ENCODE measurements at places on chromosomes 16 and 17.

DNA sequence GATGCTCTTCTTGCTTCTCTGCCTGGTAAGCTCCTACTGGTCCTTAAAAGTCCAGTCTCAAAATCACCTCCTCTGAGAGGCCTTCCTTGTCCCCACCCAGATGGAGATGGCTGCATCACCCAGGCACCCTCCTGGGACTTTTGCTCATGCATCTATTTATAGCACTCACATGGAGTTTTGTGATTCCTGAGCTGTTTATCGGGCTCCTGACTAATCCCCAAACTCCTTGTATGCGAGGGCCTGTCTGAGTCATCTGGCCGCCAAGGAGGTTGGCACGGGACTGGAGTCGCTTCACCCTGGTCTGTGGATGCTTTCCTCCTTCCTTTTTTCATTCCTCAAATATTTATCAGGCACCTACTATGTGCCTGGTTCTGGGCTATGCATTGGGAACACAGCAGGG, 2.3 kb upstream of the MAP2K3 start:
- DNase-seq: no peak

DNA sequence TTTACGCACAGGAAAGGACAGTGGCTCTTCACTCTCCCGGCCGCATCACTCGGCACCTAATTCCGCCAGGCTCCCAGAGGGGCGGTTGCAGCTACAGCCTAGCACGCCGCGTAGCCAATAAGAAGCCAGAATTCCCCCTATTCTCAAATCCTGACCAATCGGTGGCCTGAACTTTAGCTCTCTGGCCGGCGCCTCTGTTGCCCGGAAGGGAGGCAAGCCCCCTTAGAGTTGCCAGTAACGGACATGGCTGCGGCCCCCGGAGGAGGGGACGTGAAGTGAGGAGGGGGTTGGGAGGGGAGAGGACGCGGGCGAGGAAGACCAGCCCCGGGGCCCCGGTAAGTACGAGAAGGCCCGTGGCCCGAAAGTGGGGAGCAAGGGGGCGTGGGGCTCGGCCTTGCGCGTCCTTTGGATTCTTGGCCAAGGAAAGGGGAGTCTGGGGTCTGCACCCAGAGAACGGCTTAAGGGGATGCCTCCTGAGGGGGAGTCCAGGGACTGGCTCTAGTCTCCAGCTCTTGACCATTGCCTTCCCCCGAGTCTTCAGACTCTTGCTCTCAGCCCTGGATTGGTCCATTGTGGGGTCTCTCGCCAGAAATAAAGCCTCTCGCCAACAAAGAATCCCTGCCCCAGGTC, at the start of gene TMEM94:
Gene TMEM94, plus strand, starts transcription at position 219 of the 630 bp plus-strand sequence. CDS start 15,271 bp downstream, outside the sequence.
- peak; percentile 92 for DNase-seq

- no peak for DNase-seq
Measured at GRCh38 chr16:12158428-12158827, 181.9 kb downstream of the SNX29 start.

DNA sequence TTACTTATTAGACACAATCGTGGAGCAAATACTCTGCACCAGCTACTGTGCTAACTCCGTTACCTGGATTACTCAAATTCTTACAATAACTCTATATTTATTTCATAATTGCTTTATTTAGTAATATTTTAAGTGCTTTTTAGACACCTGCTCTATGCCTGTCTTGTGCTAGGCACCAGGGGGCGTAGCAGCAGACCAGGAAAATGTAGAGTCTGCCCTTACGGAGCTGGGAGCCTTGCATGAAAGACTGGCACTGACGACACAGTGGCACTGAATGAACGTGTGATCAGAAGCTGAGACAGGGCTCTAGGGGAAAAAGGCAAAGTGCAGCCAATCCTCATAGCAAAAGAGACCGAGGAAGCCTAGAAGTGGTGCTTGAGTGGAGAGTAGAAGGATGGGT, 486.5 kb downstream of the CDH13 start:
- peak; percentile 59 for DNase-seq

DNA sequence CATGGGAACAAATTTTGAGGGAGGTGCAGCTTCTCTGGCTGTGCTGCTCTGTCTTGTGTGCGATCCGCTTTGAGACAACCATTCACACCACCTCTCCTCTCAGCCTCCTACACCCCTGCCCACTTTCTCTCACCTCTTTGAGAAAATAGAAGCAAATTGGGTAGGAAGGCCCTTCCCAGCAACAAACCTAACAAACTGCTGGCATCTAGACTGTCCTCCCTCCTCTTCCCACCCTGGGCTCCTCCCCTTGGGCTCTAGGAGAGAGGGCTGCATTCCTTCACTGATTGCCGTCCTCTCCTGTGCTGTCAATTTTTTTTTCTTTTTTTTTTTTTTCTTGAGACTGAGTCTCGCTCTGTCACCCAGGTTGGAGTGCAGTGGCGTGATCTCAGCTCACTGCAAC, 13.5 kb downstream of the CDIPT start:
- DNase-seq: no peak

DNA sequence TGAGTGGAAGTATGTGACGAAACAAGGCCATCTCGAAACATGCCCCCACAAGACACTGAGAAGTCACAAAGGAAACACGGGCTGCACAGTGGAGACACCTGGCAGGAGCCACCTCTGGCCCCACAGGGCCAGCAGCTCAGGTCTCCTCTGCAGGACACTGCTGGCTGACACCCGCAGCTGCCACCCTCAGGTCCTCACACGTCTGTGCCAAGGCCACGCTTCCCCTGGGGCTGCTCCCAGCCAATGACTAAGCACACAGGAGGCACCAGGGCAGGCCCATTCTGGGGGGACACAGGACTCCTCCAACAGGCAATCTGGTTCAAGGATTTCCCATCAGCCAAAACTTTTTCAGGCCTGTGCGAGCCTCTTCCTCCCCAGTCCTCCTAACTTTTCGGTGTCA, 36.4 kb downstream of the MBTPS1 start:
- DNase-seq: no peak

DNA sequence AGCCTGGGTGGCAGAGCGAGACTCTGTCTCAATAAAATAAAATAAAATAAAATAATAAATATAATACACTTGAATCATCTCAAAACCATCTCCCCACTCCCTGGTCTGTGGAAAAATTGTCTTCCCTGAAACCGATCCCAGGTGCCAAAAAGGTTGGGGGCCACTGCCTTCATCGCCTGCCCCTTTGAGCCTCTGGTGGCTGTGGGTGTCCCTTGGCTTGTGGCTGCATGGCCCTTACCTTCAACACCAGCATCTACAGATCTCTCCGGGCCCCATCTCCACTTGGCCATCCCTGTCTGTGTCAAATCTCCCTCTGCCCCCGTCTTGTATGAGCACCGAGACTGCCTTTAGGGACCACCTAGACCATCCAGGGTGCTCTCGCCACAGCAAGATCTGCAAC, 177.3 kb downstream of the SEC14L1 start:
- DNase-seq: no peak

- DNase-seq: no peak
Measured at GRCh38 chr16:2482249-2482648, 7.3 kb downstream of the TBC1D24 start.

- DNase-seq: no peak
Measured at GRCh38 chr17:17990282-17990681, 17.6 kb downstream of the DRC3 start.

GRCh38 chr17:57434361-57434760, 178.0 kb downstream of the MSI2 start:
- DNase-seq: no peak

GRCh38 chr16:66511602-66512271, 38.2 kb downstream of the TK2 start:
- peak; percentile 74 for DNase-seq

DNA sequence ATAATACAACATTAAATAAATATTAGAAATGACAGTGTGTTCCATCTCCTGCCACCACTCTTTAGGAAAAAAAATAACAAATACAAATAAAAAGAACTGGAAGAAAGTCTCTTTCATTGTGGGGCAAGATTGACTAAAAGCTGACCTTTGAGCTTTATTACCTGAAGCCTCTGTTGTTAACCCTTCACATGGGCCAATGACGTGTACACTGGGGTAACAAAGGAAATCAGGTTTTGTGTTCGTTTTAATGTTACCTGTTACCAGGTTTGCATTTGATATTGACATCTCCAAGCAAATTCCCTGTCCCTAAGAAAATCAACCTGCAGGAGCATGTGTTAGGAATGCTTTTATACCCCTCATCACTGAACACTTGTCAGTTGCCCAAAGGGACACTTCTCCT, 39.0 kb downstream of the NLK start:
- DNase-seq: no peak

GRCh38 chr17:35537601-35538141, at the start of gene SLFN12L:
SLFN12L (minus strand) TSS chr17:35537678; CDS start chr17:35522364, 15,314 bp downstream.
- no peak for DNase-seq

DNA sequence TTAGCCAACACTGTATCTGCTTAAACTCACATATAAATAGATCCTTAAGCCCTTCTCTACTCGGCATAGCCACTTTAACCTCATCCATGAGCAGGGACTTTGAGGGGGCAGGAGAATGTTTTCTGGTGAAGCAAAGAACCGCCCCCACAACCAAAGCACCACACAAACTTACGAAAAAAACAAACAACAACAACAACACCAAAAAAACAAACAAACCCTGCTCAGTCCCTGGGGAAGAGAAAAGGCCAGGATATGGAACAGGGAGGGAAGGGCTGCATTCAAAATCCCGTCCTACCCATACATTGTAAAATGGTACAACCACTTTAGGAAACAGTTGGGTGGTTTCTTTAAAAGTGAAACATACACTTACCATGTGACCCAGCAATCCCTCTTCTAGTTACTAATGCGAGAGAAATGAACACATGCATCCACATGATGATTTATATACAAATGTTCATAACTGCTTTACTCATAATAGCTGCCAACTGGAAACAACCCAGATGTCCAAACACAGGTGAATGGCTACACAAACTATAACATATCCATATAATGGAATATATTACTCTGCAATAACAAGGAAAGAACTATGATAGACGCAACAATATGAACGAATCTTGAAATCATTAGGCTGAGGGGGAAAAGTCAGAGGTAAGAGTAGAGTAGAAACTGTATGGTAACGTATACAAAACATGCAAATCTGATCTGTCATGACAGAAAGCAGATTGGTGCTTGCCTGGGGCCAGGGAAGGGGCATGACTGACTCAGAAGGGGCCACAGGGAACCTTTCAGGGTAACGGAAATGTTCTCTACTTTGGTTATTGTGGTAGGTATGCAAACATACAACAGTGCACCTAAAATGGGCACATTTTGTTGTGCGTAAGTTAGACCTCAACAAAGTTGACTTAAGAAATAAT, 37.7 kb upstream of the TOB1 start:
- no peak for DNase-seq

- DNase-seq: peak; percentile 85
Measured at GRCh38 chr17:61416540-61417363, 17.1 kb downstream of the TBX2 start.

- DNase-seq: no peak
Measured at GRCh38 chr16:2952679-2953078, 11.4 kb upstream of the KREMEN2 start.

DNA sequence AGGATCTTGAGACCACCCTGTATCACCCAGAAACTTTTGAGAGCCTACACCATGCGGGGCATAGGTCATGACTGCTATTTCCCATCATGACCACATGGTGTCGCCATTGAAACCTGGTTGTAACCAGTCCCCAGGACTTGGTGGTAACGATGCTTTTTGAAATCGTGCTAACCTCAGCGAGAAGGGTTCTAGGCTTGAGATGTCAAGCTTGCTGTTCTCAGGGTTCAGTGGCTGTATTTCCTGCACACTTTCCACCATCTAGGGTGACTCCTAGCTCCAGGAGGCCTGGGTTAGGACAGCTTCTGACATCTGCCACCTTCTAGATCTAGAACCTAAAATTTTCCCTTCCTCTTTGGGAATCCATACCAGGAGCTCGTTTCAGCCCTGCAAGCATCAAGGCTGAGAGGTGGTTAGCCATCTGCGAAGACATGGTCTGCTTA, 13.0 kb upstream of the SPNS3 start:
- no peak for DNase-seq

- no peak for DNase-seq
Measured at GRCh38 chr16:9755081-9755480, 427.1 kb downstream of the GRIN2A start.

GRCh38 chr17:28960256-28961061, 9.1 kb upstream of the PHF12 start:
- no peak for DNase-seq

GRCh38 chr17:78355701-78356100, 4.2 kb downstream of the SOCS3 start:
- DNase-seq: no peak

DNA sequence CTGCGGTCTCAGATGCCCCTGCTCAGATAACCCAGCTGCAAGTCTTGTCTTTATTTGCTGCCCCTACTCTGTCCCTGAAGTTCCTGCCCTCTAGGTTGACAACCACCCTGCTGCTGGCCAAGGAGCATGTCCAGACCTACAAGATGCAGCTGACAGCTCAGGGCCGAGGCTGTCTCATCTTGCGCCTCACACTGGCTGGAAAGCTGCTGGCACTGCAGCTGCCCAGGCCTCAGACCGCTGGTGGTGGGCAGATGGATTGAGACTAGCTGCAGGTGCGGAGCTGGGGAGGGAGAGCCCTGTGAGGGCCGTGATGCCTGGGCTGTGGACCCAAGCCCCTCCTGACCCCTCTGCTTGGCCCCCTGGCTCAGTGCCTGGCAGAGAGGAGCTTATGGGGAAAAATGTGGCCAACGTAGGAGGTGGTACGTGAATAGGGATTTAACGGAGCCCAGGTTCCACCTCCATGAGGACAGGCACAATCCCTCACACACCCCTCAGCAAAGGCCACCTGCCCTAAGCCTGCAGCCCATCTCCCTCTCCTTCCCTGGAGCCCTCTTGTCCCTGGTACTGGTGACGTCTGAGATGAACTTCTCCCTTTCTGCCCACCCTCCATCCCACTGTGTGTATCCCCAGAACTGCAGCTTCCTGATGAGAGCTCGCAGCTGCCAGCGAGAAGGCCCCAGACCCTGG, 8.3 kb upstream of the GALK1 start:
- DNase-seq: no peak

Measured in H1 (cell line).